ENCODE measurements at places on chromosomes 12 and 14.

DNA sequence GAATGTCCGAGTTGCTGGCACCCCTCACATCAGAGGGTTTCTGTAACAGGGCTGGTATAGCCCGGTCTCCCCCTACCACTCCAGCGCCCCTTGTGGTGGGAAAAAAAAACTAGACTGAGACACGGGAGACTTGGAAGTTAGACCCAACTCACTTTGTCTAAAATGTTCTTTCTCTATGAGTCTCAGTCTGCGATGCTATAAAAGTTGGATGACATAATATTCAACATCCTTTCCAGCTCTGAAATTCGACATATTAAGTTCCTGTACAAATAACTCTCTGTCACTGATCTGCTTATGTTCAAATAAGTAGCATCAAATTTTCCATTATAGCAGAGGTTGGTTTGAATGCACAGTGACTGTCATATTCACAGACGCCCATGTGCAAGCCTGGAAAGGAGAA lies 25.7 kb upstream of the TC2N start:
- DNase-seq = peak; percentile 32

GRCh38 chr12:10354502-10354901 lies 35.3 kb downstream of the KLRK1 start:
- no peak for DNase-seq

GRCh38 chr12:47408171-47408871 lies 297.5 kb downstream of the RPAP3 start:
- DNase-seq = no peak

- no peak for DNase-seq
These were observed 160.6 kb downstream of the ANO4 start for GRCh38 chr12:100955139-100955538.

- DNase-seq = no peak
These were observed 110.2 kb downstream of the KIF21A start for GRCh38 chr12:39332661-39333175.

GRCh38 chr12:54549774-54550451 lies 512 bp downstream of the PDE1B start:
- peak; percentile 54 for DNase-seq

DNA sequence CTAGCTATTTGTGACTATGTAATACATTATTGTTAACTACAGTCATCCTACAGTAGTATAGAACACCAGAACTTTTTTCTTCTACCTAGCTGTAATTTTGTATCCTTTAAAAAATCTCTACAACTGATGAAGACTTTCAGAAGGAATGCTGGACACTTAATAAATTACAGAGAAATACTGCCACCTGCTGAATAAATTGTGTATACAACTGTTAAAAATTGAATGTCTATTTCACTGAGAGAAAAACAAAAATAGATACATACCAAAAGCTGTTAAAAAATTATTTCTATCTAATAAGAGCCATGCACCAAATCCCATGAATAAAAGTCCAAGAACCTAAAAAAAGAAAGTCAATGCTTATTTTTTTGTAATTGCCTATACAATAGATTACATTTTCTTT lies 6.6 kb downstream of the TSPAN19 start:
- DNase-seq = no peak

- DNase-seq = no peak
These were observed 1400.9 kb upstream of the FLRT2 start for GRCh38 chr14:84129007-84129406.

DNA sequence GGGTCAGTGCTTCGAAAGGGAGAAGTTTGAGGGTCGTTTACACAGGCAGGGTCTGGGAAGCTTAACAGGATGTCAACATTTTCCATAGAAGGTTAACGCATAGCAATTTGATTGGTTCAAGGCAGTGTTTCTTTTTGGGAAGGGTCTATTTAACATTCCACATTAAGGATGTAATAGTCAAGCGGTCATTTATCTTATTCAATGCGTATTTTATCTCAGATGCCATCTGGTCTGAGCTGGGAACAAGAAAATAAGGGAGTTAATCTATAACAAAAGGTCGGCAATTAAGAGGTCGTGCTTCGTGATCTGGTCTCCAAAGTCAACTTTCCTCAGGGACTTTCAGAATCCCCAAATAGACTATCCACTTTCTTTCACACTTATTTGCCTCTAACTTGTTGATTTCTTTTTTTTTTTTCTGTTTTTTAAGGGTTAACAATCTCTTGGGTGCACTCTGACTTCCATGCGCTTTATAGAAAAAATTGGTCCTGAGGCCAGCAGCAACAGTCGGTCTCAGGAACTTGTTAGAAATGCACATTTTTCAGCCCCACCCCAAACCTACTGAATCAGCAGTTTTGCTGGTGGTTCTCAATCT lies 550 bp upstream of the RESF1 start:
- no peak for DNase-seq

DNA sequence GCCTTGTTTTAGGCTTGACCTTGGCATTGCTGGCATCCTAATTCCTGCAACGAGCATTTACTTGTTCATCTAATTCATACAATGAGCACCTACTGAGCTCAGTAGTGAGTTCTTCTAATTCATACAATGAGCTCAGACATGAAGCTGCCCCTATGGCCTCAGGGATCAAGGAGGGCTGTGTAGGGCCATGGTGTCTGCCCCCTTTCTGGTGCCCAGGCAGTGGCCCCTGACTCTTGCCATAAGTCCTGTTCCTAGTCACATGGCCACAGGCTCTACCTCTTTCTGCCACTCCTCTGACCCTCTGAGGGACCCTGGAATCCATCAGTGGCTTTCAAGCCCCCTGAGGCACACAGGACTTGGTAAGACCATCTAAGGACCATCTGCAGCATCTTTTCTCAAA lies 148.8 kb downstream of the ZFP36L1 start:
- no peak for DNase-seq

DNA sequence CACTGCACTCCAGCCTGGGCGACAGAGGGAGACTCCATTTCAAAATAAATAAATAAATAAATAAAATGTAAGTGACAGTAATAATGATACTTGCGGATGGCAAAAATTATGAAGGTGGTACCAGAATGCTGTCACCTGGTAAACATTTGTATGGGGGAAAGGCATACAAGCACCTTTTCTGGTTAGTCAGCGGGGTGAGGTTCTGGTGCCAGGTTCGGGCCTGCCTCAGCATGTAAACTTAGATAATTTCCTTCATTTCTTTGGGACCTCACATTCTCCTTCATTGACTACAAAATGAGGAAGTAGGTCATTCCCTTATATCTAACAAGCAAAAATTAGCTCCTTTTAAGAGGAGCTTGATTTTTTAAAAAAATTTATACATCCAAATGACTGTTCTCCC lies 10.8 kb downstream of the VTI1B start:
- no peak for DNase-seq

- DNase-seq = no peak
These were observed 216.7 kb downstream of the NUAK1 start for GRCh38 chr12:105921872-105922669.

- DNase-seq = no peak
These were observed 357.0 kb downstream of the BCAT1 start for GRCh38 chr12:24591715-24592440.

DNA sequence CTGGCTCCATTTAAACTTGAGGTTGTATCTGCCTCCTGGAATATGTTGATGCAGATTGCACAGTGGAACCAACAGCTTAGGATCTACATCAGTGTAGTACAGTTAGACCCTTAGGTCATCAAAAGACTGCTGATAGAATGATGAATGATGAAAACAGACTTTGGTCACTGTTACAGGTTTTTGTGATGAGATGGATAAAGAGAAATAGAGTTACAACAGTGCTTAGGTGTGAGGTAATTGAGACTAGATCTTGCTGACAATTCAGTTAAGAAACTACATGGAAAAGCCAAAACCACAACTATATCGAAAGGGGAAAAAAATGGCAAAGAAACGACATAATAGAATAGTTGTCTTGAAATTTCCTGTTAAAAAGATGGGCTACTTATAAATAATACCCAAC lies 145.7 kb upstream of the LMNTD1 start:
- no peak for DNase-seq

- no peak for DNase-seq
These were observed 228.5 kb upstream of the KRR1 start for GRCh38 chr12:75739912-75740311.

DNA sequence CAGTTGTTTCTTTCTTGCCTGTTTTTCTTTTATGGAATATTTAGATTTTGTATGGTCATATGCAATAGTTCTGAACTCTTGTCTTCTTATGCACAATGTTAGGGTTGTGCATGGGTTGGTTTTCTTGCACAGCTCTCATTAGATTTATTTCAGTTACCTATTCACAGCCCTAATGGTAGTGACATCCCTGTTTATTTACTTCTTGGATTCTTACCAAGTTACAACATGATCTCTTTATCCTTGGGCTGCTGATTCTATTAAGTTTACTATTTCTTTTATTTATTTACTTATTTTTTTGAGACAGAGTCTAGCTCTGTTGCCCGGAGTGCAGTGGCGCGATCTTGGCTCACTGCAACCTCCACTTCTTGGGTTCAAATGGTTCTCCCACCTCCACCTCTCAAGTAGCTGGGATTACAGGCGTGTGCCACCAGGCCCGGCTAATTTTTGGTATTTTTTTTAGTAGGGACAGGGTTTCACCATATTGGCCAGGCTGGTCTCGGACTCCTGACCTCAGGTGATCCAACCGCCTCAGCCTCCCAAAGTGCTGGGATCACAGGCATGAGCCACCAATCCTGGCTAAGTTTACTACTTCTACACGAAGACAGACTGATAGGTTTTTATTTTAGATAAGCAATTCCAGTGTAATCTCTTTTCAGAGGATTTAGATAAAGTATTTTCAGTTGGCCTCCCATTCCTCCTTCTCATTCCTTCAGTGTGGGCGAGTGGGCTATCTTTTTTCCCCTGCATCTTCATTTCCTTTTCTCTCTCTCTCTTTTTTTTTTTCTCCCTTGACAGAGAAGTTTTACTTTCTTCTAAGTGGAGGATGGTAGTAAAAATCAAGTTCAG lies 395.1 kb upstream of the RGS6 start:
- DNase-seq = no peak

DNA sequence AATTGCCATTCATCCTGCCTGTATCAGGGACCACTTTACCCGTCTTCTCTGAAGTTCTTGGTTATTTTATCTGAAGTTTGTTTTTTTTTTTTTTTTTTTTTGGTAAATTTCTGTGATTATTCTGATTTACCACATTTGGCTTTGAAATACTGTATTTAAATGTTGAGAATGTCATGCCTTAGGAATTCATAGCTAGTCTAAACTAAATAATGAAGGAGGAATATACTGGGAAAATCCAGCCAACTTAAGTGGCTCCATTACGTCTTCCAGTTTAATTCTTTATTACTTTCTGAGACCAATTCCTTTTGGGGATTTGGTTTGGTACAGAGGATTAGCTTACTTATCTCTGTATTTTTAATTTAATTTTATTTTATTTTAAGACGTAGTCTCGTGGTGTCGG lies 60.3 kb upstream of the KCNMB4 start:
- DNase-seq = no peak

GRCh38 chr12:132621657-132622435 lies 3.3 kb downstream of the P2RX2 start:
- DNase-seq = no peak

GRCh38 chr12:14723763-14724162 lies 27.4 kb upstream of the GUCY2C start:
- peak; percentile 68 for DNase-seq

GRCh38 chr12:49969027-49969426 lies 3.7 kb upstream of the AQP6 start:
- DNase-seq = no peak

GRCh38 chr12:53101931-53102781 lies 1.1 kb upstream of the SOAT2 start:
- no peak for DNase-seq

GRCh38 chr14:56797003-56797568 lies 13.2 kb downstream of the OTX2 start:
- no peak for DNase-seq

- DNase-seq = no peak
These were observed 157.4 kb downstream of the LRRK2 start for GRCh38 chr12:40382217-40382616.

DNA sequence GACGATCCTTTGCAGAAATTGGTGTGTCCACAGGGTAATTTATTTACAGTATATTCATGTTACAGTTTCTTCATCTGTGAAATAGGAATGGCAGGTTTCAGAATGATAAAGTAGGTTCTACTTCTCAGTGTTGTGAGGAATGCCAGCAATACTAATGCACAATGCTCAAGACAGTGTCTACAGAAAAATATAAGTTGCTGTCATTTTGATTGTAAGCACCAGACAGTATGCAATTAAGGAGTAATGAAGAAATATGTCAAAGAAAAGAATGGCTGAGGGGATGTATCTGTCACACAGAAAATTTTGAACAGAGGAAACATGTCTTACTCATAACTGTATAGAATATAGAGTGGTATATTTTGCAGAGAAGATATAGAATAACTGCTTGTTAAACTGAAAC lies 525.4 kb downstream of the GALC start:
- no peak for DNase-seq

DNA sequence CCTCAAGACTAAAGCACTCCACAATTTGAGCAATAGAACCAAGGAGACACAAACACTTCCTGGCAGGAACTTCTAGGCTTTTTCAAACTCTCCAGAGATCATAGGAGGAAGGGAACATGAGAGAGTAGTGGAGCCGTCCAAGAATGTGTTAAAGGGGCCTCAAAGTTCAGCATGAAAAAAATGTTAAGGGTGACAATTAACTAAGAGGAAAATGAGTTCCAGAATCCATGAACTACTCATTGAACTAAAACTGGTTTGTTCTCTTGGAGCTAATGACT lies 122.0 kb downstream of the WIF1 start:
- no peak for DNase-seq

DNA sequence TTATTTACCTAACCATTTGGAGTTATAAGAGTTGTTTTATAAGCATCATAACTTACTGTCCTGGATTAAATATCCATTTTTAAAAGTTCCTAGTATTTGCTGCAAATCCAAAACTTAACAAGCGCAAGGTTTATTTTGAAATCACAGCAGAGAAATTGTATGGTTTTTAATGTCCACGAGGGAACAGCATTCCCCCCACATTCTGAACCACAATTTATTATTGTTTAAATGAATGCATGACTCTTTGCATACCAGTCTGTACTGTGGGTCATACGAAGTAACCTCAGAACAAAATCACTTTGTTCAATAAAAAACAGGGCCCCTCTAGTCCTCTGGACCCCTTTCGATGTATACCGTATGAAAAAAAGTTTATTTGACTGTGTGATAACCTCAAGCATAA lies 75.9 kb downstream of the DACT1 start:
- DNase-seq = no peak

- DNase-seq = no peak
These were observed 31.5 kb downstream of the SCN8A start for GRCh38 chr12:51622564-51622963.

DNA sequence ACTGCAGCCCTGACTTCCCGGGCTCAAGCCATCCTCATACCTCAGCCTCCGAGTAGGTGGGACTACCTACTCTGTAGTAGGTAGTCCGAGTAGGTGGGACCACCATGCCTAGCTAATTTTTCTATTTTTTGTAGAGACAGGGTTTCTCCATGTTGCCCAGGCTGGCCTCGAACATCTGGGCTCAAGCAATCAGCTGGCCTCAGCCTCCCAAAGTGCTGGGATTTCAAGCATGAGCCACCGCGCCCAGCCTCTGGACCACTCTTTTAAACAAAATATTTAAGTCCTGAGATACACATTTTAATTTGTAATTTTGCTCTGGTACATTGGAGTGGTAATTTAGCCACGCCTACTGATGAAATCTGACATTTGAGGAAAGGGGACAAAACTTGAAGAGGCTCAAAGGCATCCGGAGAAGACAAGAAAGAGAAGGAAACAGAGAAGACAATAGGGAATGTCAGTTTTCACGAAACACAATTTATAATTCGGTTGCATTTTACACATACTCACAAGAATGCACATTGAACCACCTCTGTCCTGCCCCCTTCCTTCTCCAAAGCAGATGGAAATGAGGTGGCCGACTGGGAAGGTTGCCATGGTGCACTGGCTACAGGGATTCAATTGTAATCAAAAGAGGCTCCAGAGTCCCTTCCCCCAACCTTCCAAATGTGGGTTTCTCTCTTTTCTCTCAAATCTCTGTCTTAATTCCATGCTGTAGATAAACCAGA lies 9.7 kb upstream of the TUBA1A start:
- no peak for DNase-seq
